ENCODE measurements at places on chromosomes 13 and 19.

DNA sequence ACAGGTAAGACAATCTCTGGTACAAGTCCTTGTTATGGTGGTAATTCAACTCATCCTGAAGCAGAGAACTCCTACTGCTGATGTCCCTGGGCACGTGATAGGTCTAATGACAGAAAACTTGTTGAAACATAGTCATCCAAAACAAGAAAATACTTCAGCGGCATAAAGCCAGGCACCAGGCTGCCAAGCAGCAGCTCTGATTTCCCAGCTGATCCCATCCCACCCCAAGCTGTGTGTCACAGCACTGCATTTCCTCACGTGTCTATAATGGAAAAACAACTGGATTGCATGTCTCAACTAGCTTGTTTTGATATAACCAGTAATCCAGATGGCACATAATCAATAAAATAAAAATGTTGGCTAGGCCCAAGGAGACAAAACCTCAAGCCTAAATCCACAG, 64.8 kb downstream of the MIPEP start:
- no peak for DNase-seq

- DNase-seq = no peak
These were observed 43.6 kb downstream of the TEX26 start for GRCh38 chr13:30976025-30976424.

DNA sequence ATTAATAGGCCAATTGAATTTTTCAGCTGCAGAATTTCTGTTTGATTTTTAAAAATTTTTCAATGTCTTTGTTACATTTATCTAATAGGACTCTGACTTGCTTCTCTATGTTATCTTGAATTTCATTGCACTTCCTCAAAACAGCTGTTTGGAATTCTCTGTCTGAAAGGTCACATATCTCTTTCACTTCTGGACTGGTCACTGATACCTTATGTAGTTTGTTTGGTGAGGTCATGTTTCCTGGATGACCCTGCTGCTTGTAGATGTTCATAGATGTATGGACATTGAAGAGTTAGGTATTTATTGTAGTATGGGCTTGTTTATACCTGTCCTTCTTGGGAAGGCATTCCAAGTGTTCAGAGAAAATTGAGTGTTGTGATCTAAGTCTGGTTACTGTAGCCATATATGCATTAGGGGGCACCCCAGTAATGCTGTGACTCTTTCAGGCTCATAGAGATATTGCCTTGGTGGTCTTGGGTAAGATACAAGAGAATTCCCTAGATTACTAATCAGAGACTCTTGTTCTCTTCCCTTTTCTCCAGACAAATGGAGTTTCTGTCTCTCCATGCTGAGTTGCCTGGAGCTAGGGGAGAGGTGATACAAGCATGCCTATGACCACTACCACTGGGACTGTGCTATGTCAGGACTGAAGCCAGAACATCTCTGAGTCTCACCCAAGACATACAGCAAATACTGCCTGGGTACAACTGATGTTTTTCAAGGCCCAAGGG, 27.8 kb downstream of the RFC3 start:
- DNase-seq = no peak

DNA sequence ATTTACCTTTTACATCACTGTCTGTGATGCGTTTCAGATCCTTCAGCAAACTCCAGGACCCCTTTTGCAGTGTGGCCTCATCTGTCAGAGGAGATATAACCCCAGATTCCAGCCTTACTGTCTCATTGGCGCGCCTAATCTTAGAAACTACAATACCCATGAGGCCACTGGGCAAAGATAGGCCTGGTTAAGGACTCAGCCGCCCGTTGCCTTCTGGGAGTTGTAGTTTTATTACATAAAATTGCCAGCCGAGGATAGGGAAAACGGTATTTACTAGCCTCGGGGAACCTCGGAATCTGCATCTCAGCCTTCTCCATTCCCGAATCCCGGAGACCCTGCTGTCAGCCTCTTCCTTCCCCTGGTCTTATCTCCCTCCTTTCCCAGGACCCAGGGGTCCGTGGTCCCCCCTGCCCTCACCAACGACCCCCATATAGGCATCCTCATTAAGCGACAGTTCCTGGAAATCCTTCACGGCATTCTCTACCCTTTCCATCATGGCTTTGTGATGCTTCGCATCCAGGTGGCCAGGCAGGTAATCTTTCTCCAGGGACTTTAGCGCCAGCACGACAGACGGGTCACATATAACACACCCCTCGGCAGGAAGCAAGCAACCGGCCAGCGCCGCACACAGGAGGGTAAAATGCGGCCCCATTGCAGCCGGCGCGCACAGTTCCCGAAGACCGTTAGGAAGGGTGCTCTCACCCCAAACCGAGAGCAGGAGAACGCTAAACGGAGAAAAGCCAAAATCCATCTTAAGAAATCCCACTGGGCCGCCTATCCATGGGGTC, 1.3 kb downstream of the IZUMO1 start:
- DNase-seq = no peak
